ENCODE measurements at places on chromosomes 4 and X. TPM values are rescaled to one million over a fixed set of nuclear protein-coding genes. Genes with fewer than 3 reads are reported as not detected.

DNA sequence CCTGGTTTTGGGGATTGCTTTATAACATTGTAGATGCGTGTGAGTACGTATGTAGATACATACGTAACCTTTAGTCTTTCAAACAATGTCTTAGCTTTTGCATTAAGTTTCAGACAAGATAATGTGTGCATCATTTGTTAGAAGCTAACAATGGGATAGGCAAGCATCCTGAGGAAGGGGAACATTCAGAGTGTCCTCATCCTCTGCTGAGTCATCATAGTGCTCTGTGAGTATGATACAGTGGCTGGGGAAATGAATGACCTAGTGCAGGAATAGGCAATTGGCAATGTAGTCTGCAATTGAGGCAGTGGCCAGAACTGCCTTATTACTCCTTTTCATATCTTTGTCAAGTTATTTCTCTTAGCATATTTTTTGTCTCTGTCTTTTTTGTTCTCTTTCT lies 7.3 kb downstream of the NAP1L5 start:
- DNase-seq = peak; percentile 79

DNA sequence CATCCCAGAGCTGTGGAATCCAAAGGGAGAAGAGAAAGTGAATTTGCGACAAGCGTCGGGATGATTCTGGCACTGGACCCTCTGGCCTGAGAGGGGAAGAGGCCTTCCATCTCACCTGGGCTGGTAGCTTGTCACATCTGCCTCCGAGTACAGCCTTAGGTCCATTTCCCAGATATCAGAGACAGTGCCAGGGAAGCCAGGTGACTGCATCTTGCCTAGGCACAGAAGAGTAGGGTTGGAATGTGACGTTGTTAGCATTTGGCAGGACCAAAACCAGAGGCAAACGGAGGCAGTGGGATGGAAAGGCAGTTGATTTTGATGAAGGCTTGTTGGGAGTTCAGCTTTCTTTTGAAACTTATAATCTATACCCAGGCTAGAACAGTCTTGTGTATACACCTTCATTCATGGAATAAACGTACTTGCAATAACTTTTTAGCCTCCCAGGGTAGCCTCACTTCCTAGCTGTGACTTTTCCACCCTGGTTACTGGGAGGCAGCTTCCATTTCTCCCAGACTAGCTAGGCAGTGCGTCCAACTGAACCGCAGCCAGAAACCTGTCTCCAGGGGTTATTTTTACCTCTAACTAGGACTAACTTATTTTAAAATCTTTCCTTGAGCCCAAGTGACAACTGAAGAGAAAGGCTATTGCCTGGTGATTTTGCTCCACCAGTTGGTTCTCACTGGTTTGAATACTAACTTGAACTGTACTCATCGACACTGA lies 5.9 kb downstream of the SOD3 start:
- DNase-seq = no peak

DNA sequence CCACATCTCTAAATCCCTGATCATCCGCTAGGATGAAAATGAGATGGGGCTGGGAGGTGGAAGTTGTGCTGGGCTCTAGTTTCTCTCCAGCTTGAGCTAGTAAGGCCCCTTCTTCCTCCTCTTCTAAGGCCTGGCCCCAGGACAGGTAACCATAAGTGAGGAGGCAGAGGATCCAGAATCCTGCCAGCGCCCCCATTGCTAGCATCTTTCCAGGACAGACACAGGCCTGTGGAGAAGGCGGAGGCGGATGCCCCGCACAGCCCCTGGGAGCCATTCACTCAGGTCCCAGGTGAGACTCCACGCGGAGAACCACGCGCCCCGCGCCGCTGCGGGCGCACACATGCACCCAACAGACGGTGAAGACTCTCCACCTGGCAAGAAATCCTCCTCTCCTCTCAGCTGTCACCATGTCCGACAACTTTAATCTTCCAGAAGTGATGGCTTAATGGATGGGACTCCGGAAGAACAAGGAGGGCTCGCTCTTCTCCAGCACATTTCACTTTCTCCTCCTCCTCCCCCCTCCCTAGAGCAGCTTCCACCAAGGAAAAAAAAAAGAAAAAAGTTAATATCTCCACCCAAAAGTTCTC lies 793 bp downstream of the ARSJ start:
- peak; percentile 30 for DNase-seq

- peak; percentile 83 for DNase-seq
Observed at GRCh38 chrX:38805432-38806389, 4.5 kb downstream of the MID1IP1 start.

- no peak for DNase-seq
Observed at GRCh38 chrX:142804085-142804484, 221.6 kb upstream of the SPANXN4 start.

- DNase-seq = no peak
Observed at GRCh38 chr4:44438687-44439086, 9.9 kb downstream of the KCTD8 start.

Gene FGFRL1
- 14.1 TPM for total RNA-seq

Gene INTS6L
- total RNA-seq = 3.3 TPM

All from fibroblast of the aortic adventitia (primary cell).